ENCODE measurements at places on chromosomes 2 and 18.

- DNase-seq, result peak; percentile 11
Measured at GRCh38 chr2:44886414-44886813, 55.1 kb upstream of the SIX3 start.

DNA sequence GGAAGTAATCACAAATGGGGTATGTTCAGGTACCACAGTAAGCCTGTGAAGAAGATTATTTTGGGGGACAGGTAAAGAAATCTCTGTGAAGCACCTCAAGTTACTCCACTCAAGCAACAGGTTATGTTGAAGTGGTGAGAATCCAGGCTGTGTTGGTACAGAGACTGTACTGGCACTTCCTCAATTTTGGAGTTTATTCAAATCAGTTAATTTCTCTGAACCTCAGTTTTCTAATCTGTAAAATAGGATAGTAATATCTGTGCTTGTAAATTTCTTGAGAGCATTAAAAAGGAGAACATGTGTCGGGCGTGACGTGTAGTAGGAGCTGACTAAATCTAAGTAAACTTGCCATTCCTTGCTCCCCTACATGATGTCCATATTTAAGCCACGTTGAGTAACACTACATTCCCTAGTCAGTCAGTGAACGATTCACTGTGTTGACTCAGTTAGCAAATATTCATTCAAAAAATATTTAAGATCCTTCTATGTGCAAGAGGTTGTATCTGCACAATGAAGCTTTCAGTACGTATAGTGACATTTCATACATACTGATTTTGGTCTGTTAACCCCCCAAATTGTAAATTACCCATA is 504.2 kb downstream of the ZEB2 start:
- DNase-seq, result no peak

GRCh38 chr2:234502919-234503285 is 6.0 kb upstream of the ARL4C start:
- DNase-seq, result no peak

DNA sequence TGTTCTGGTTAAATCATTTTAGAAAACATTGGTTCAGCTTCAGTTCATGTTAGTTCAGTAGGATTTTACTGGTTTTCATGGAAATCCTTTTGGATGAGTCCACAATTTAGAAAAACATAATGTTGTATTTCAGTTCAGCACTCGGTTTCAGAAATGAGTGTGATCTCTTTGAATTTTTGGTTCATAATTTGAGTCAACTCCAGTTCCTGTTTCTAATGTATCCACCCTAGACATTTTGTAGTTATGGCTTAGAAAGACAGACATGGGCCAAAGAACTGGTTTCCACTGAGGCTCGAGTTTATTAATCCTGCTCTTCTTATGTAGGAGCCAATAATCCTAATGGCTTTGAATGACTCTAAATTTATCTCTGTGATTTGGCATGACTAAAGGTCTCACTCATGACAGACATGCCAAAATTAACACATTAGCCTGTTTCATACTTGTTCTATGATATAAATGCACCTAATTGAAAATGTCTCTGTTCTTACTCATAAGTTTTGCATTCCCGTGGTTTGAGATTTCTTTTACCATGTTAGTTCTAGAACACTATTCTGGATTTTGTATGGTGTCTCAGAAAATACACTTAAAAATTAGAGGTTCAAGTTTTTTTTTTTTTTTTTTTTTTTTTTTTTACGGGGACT is 82.3 kb upstream of the SPRED2 start:
- no peak for DNase-seq

GRCh38 chr2:70367722-70368323 is 66.0 kb upstream of the FAM136A start:
- no peak for DNase-seq

GRCh38 chr2:72150861-72151356 is 3.2 kb upstream of the CYP26B1 start:
- DNase-seq, result no peak

GRCh38 chr2:147110317-147110716 is 734.5 kb upstream of the ACVR2A start:
- DNase-seq, result no peak

All from NCI-H524 (cell line).